ENCODE measurements at places on chromosomes 6 and 20.

DNA sequence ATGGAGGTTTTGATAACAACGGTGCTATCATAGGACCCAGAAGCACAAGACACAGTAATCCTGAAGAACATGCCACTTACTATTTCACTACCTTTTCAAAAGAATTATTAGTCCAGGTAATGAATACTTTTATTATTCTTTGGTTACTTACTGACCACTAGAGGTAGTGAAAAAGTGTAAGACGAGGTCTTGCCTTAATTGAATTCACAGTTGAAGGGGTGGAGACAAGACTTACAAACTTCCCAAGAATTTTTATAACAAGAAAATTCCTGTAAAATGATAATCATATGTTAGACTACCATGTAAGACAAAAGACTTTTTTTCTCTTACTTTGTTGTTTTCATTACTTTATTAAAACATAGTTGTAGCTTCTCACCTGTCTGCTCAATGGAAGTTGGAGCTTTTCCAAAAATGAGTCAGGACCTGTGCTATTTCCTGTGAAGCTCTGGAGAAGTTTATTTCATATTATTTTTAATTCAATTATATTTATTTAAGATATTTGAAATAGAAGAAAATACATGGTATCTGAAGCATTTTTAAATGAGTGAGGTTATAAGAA is 52.4 kb downstream of the DOP1A start:
- DNase-seq: no peak

GRCh38 chr6:96787846-96788580 is 49.3 kb downstream of the GPR63 start:
- no peak for DNase-seq

GRCh38 chr6:3793545-3793944 is 42.0 kb upstream of the PXDC1 start:
- no peak for DNase-seq

GRCh38 chr6:41074692-41075436 is 2.1 kb downstream of the NFYA start:
- DNase-seq: no peak

DNA sequence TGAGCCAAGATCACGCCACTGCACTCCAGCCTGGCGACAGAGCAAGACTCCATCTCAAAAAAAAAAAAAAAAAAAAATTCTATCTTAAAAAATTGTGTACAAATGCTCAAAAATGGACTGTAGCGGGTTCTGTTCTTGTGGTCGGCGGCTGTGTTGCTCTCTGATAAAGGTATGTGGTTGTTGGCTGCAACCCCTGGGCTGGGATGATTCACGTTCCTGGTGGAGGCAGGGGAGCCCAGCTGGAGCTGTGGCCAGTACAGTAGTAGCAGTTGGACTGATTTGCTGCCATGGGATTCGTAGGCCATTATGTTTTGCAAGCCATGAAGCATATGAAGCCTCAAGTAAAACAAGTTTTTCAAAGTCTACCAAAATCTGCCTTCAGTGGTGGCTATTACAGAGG is 22.3 kb downstream of the MDN1 start:
- DNase-seq: no peak

DNA sequence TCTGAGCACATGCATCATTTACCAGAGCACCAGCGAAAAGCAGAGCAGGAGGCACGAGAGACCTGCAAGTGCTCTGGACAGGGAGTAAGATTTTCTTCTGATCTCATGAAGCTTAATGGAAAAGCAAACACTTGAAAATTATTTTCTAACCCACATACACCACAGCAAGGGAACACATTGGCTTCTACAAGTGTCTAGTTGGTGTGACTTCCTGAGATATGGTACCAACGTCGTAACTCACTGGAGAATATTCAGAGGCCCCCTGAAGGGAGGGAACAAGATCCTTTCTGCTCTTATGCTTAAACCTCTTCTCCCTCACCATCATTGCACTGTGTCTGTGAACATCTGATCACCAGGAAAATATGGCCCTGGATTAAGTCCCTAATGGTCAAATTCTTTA is 48.6 kb downstream of the PSMB1 start:
- no peak for DNase-seq

- no peak for DNase-seq
These were observed 68.3 kb downstream of the ADTRP start for GRCh38 chr6:11710311-11710761.

DNA sequence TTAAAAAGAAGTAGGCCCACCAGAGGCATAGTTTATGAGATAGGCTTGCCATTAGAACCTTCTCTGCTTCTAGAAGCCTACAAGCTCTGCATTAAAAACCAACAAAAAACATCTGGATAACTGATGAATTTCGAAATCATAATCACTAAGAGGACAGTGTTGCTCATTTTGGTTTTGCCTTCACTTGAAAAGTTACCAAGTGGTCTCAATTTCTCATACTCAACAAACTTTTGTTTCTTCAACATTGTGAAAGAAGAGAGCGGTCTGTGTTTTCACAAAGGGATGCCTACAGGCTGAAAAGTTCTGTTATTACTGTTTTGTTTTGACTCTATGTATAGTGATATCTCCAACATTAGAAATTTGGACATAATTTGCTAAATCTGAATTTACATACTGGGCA is 98.9 kb downstream of the PDSS2 start:
- DNase-seq: no peak

GRCh38 chr6:134481966-134482365 is 164.1 kb upstream of the SGK1 start:
- DNase-seq: no peak

GRCh38 chr6:135128268-135128914 is 52.7 kb upstream of the MYB start:
- no peak for DNase-seq

DNA sequence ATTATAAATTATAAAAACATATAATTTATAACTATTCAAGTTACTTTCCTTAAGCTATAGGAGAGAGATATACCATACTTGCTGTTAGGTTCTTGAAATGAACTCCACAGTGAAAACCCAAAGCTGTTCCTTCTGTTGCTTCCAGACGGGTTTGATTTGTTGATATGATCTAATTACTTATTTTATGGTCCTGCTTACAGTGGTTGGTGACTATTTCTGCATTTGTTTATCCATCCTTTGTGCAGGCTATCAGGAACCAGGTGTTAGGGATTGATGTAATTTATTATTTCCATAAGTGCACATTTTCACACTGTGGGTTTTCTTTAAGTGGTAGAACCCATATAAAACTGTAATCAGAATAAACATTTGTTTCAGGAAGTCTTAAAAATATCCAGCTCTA is 167.1 kb downstream of the KIF6 start:
- DNase-seq: no peak

- DNase-seq: no peak
These were observed 102.8 kb downstream of the FYN start for GRCh38 chr6:111770263-111771093.

DNA sequence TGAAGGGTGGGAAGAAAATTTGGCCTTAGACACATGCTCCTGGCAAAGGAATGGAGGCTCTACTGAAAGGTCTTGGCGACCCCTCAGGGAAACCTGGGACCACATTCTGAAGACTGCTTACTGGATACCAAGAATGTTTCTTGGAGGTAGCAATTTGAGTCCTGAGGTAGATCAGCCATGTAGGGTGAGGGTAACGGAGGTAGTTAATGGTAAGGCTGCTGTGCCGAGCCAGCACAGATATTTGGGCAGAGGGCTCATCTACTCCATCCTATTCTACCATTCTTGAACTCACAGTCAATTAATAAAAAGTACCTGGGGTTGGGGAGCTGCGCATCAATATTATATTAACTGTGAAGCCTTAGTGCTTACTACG is 401 bp upstream of the PHF3 start:
- DNase-seq: no peak

GRCh38 chr20:561437-562231 is 18.0 kb upstream of the CSNK2A1 start:
- DNase-seq: peak; percentile 24

- DNase-seq: no peak
These were observed 102.6 kb downstream of the SNAP25 start for GRCh38 chr20:10321138-10321717.

- no peak for DNase-seq
These were observed 29.0 kb downstream of the SLC12A5 start for GRCh38 chr20:46057856-46058598.

GRCh38 chr20:61440548-61441055 is 188.5 kb downstream of the CDH4 start:
- DNase-seq: no peak

GRCh38 chr6:112362027-112362795 is 15.1 kb downstream of the RFPL4B start:
- DNase-seq: no peak

- no peak for DNase-seq
These were observed 146.4 kb downstream of the AKAP7 start for GRCh38 chr6:131281471-131282270.

DNA sequence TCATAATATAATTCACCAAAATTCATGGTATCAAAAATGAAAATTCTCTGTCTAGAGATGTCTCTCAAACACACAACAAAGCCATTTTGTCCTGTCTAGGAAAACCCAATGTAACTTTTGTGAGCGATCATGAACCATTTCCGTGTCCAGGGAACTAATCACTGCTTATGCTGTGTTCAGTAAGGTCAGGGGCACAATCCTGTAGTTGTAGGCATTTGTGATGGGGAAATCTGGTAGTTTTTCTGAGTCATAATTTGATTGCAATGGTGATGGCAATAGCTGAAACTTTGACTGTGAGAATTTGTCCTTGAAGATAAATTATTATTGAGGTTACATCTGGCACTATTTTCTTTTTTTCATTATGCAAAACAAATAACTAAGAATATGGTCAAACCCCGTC is 21.0 kb upstream of the GCLC start:
- no peak for DNase-seq

DNA sequence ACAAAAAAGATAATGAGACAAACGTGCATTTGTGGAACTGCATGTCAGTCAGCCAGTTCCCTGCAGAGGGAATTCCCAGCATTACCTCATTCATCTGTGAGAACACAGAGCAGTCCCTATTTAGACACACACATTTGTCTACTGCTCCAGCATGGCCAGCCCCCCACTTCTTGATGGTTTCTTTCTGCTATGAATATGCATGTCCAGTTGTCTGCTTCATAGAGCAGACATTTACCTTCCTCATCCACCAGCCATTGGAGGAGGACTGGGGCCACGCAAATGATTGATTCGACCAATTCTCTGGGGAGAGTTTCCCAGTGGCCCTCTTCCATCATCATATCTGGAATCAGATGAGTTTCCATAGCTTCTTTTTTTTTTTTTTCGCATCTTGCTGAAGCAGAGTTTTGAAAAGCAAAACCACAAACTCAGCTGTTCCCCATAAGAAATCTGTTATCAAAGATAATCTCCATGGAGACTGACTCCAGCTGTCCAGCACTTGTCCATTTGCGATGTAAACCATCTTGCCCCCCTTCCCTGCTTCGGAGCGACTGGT is 11.8 kb downstream of the ENPP1 start:
- DNase-seq: no peak

DNA sequence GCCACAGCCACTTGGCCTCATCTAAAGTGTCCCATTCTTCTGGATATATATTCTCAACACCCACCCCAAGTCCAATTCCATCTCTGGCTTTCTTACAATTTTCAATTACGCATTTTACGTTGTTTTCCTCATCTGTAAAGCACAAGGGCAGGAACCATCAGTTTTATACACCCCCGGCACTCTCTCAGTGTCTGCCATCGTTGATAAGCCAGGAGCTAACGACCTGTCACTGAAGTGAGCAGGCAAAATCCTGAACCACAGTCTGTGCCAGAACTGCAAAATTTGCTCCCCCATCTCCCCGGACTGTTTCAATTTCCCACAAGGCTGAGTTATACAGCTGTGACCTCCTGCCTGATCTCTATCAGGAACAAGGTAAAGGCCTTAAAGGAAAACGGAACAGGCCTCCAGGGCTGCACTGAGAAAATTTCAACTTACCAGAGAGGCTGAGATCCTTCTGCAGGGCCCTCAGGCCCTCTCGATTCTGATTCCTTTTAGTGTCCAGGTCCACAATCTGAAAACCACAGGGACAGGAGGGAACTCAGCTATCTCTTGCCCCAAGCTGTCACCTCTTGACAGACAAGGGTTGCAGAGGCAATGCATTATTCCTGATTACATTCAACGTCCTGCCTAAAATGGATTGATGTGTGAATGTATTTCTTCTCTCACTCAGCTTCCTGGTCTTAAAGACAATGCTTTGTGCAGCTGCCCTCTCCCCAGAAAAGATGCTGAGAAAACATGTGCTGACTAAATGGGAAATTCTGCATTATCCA is 1.8 kb downstream of the PDRG1 start:
- no peak for DNase-seq

DNA sequence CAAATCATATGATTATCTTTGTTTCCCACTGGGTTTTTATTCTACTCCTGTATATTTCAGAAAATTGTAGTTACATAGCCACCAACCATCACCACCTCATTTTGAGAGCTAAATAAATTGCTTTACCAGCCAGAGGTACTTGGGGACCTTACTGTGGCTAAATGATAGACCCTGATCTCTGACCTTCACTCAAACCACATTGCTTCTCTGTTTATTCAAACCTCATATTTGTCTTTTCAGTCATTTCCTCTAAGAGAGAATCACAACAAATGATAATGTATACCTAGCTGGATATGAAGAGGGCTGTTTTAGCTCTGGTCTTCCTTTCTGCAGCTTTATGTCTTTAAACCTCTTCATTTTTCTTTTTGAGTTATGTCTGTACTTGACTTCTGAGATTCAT is 142.8 kb downstream of the ADGB start:
- no peak for DNase-seq

GRCh38 chr6:680251-680650 is 12.7 kb downstream of the EXOC2 start:
- no peak for DNase-seq

DNA sequence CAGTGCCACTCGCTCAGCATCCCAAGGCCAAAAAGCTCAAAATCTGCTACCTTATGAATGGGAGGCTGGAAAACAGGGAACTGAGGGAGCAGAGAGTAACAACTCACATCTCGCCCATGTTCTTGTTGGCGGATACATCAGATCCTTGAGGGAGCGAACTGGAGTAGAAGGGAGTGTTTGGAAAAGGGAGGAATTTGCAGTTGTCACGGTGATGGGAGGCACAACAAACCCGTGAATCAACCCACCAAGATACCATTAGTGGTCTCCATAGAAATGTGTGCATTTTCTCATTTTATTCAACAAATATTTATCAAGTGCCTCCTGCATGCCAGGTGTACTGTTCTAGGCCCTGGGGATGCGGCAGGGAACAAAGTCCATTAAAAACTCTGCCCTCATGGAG is 212.1 kb downstream of the EYA2 start:
- DNase-seq: no peak

- no peak for DNase-seq
These were observed 25.1 kb upstream of the TAF8 start for GRCh38 chr6:42025066-42025844.

- DNase-seq: no peak
These were observed 58.8 kb upstream of the EXOC2 start for GRCh38 chr6:751765-752164.

DNA sequence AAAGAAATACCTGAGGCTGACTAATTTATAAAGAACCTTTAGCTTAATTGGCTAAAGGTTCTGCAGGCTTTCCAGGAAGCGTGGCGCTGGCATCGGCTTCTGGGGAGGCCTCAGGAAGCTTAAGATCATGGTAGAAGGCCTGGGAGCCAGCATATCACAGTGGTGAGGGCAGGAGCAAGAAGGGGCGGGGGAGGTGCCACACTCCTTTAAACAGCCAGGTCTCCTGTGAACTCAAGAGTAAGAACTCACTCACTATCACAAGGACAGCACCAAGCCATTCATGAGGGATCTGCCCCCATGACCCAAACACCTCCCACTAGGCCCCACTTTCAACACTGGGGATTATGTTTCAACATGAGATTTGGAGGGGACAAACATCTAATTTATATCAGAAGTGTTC is 34.4 kb upstream of the SLC4A11 start:
- no peak for DNase-seq

GRCh38 chr6:18011287-18011686 is 23.9 kb upstream of the KIF13A start:
- no peak for DNase-seq
